CD4-positive, alpha-beta T cell treated with Interleukin-21 for 1 hour (primary cell): ENCODE measurements at places on chromosomes 11 and 22.

DNA sequence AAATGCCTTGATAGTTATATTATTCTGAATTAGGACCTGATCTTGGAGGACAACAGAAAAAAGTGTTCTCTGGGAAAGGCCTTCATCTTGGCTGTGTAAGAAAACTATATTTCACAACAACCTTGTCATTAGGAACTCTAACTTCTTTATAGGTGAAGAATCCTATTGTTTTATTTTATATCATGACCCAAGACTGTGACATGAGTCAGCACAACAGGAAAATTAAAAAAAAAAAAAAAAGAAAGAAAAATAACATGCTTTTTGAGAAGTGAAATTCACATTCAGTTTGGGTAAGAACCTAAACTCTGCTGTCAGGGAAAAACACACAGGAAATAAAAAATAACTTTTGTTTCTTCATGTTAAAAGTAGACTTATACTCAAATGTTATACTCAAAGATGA, 11.7 kb upstream of the FOLR2 start:
- DNase-seq: no peak

- no peak for DNase-seq
Measured at GRCh38 chr11:84289381-84289906, 1003.3 kb upstream of the CCDC90B start.

- no peak for DNase-seq
Measured at GRCh38 chr22:29463629-29464028, 16.4 kb upstream of the NEFH start.

- DNase-seq: no peak
Measured at GRCh38 chr11:73340164-73340563, 32.1 kb downstream of the ARHGEF17 start.

GRCh38 chr22:36086170-36086490, 57.5 kb upstream of the RBFOX2 start:
- no peak for DNase-seq

DNA sequence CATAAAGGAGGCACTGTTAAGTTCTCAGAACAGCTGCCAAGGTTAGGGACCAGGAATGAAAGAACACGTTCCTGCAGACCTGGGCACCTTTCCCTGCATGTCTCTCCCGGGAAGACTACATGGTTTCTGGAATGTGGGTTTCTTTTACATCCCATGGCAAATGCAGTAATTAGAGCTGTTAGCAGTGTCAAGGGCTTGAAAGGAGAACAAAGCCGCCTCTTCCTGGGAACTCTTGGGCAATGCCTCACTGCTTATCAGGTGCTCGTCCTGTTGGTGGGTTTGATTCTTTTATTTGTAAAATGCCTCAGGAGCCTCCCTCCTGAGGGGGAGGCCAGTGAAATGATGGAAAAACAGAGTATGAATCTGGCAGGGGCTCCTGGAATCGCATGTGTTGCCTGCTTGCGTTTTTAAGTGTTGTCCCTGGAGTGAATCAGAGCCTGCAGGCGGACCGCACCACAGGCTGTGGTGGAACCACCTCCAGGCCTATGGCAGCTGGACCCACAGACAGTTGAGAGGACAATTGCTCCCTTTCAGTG, 723 bp upstream of the C22orf31 start:
- no peak for DNase-seq

GRCh38 chr22:21628386-21629254, 1.2 kb downstream of the YDJC start:
- DNase-seq: no peak

GRCh38 chr11:29534836-29535235, 482.0 kb downstream of the KCNA4 start:
- DNase-seq: no peak

GRCh38 chr11:76706667-76707066, 36.1 kb upstream of the LRRC32 start:
- DNase-seq: no peak

DNA sequence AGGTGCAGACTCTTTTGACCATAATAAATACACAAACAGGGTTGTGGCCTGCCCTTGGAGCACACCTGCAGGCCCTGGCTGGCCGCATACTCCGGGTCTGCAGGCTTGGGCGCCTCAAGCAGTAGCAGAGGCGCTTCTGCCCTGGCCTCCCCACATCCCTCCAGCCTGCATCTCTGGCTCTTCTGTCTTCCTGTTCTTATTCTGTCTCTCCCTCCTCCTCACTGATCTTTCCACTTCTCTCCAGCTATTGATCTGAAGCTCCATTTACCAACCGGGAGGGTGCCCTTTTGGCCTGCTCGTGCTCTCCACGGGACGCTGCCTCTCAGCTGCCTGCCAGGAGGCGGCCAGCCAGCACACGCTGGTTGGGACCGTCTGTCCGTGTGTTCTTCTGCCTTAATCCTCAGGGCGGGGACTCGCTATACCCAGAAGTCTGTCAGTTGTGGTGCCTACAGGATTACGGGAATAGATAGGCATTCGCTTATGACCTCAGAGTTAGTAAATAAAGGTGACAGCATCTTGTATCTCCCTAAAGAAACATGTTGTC, 5.2 kb downstream of the UPB1 start:
- DNase-seq: no peak

DNA sequence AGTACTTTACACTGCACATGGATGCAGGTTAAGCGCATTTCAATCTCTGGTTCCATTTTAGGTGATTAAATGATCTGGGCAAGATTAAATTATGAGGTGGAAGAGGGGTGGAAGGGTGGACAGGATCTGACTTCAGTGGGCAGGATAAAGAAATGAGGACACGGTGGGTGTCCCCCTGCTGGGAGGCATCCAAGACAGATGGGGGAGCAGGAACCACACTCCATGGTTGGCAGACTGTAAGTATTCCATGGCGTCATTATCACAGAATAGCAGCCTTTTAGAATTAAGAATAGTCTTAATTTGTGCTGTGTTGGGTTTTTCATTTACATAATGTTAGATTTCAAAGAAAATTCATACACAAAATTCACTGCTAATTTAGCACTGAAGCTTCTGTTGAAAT, 7.6 kb upstream of the SORL1 start:
- DNase-seq: no peak

DNA sequence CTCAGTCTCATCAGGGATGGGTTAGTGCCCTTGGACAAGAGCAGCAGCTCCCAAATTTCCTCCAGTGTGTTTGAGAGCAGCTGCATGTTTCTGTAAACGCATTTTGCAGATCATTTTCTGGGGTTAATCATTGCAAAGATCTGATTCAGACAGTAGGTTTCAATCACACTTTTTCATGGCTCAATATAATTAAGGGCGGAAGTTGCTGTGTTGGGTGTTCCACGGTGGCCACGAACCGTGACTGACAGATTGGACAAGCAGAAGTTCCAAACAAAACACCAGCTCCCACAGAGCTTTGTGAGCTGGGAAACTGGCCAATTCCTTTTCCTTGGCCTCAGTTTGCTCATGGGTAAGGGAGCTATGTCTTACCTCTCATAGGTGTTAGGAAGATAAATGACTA, 8.4 kb upstream of the RASSF10 start:
- no peak for DNase-seq

GRCh38 chr11:120749395-120749794, 237.8 kb downstream of the GRIK4 start:
- DNase-seq: no peak

DNA sequence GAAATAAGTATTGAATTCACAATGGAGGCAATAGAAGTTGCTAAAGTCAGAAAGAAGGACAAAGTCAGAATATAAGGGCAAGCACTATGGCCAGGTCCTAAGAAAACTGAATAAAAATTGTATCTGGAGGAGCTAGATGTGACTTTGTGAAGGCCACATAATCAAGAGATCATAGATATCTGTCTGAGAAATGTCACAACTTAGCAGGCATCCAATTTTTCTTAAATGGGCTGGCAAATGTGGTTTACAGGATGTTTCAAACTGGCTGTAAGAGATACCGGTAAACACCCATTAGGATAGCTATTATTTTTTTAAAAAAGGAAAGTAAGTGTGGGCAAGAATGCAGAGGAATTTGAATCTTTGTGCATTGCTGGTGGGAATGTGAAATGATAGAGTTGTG, 303.1 kb upstream of the CHORDC1 start:
- no peak for DNase-seq

- no peak for DNase-seq
Measured at GRCh38 chr22:44204739-44205515, 24.2 kb downstream of the PARVG start.

DNA sequence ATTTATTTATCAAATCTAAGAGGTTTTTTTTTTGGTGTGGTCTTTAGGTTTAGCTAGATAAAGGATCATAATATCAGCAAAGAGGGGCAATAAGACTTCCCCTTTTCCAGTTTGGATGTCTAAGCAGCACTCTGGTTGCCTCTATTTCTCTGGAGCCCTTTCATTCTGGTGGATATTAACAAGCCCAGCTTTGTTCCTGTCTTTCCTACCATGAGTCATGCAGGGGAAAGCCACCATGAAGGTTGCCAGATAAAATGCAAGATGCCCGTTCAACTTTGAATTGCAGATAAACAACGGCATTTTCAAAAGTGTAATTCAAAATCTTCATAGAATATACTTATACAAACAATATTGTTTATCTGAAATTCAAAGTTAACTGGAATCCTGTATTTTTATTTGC, 143.6 kb downstream of the ADAMTS15 start:
- no peak for DNase-seq

DNA sequence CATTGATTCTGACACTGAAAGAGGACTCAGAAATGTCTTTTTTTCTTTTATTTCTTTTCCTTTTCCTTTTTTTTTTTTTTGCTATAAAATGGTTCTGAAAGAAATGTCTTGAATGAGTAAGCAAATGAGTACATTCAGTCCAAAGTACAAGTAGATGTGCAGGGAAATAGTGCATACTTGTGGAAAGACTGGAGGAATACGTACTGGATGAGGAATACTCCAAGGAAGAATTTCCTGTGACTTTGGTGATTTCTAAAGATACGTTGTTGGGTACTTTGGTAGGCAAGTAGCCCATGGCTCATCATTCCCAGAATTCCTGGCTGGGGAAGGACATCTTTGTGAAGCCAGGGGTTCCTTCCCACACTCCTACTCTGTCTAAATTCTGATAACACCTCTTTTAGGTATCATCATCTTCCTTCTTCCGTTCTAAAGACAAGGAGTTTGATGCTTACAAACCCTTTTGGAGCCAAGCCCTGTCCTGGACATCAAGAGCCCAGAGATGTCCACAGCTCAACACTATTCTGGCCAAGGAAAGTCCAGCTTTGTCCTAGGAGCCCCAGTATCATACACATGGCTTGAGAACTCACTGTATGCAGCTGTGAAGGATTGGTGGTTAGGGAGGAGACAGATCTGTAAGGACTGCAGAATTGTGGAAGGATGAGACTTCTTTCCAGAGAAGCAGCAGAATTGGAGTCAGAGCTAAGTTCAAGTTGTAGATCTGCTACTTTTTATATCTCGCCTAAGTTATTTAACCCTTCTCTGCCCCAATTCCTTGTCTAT, 4.8 kb upstream of the NUP98 start:
- DNase-seq: no peak

- no peak for DNase-seq
Measured at GRCh38 chr11:11967669-11968510, 40.5 kb downstream of the DKK3 start.

- no peak for DNase-seq
Measured at GRCh38 chr11:43497144-43497543, 138.4 kb downstream of the TTC17 start.

DNA sequence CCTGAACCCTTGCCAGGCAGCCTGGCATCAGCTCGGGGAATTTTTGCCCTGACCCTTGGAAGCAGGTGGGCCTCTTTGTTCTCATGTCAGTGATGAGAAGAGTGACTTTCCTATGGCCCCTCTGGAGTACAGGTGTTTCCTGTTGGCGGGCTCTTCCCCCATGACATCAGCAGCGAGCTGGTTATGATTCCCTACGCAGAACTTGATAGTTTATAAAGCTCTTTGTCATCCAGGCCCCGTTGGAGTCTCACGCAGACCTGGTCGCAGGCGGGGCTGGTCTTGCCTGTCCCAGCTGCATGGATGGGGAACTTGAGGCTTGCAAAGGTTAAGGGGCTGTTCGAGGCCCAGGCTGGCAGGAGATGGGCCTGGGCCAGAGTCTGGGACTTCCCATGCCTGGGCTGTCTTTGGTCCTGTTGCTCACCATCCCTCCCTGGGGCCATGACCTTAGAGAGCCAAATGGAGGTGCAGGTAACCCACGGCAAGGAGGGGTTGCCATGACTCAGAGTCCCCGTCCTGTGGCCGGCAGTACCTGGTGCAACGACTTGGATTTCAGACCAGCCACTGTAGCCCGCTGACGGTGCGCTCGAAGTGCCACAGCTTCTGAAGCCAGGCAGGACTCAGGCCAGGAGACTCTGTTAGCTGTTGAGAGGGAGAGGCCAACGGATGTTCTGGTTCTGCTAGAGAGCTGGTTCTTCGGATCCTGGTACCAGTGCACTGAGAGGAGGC, 45.9 kb upstream of the PPP6R3 start:
- DNase-seq: no peak

DNA sequence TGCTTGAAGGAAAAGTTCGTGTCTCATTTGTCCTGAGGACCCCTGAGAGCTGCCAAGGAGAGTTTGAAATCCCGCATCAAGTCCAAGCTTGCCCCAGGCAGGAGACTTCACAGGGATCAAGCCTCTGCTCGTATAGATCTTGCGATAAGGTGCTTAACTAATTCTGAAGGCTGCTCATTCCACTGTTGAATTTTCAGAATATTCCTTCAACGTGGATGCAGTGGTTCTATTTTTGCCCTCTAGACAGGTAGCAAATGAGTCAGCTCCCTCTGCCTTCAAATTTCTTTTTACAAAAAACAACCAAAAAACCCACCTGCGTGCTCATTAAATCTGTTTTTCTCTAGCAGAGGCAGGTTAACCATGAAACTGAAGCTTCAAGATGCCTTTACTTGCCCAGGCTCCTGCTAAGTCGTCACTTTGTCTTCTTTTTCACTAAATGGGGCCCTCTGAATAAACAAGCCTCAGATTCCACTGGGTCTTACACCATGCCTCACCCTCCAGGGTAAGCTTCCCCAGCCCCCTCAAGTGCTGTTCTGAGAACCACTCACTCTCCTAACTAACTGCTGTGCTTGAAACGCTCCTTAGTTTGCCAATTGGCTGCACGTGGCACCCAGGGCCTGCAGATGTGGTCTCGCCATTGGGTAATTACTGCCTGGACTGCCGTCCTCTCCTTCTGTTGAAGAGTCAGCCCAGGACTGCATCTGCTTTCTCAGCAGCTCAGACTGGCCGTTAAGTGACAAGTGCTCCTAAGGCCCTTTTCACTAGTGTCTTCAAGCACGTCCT, 105.0 kb downstream of the TRPC6 start:
- DNase-seq: no peak

DNA sequence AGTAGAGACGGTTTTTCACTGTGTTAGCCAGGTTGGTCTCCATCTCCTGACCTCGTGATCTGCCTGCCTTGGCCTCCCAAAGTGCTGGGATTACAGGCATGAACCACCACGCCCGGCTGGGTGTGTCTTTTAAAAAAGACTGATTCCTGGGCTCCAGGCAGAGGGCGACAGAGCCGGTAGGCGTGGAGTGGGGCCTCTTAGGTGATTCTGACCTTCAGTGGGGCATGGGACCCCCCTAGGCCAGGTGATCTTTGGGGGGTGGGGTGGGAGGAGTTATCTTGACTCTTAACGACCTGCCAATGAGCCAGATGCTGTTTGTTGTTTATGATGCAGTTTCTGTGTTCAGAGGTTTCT, 12.9 kb upstream of the SORL1-AS1 start:
- no peak for DNase-seq
